Right cardiac atrium (tissue), 5 donors: ENCODE measurements at places on chromosomes 5 and 9. TPM values are rescaled to one million over a fixed set of nuclear protein-coding genes. Genes with fewer than 3 reads are reported as not detected.

Gene TNFSF8
- total RNA-seq = 1.0 TPM

Gene GRM6
- not detected for total RNA-seq

Gene RNF180
- 24.8 TPM for total RNA-seq

Gene FBN2
- 0.51 TPM for total RNA-seq

Gene PCDHGA10
- total RNA-seq = 3.9 TPM

Gene WDR38
- total RNA-seq = not detected
